ENCODE measurements at places on chromosomes 7 and 10. TPM values are rescaled to one million over a fixed set of nuclear protein-coding genes. Genes with fewer than 3 reads are reported as not detected.

KMT2E gene
- total RNA-seq = 67.4 TPM

AFAP1L2 gene
- 0.33 TPM for total RNA-seq

ZKSCAN1 gene
- total RNA-seq = 32.8 TPM

PRTFDC1 gene
- 0.47 TPM for total RNA-seq

ARHGEF5 gene
- total RNA-seq = 4.8 TPM

PRSS2 gene
- 18.0 TPM for total RNA-seq

CSTF2T gene
- total RNA-seq = 31.2 TPM

All from activated T-cell treated with anti-CD3 and anti-CD28 coated beads, Interleukin-2, amount 50 U/mL, for 4 hours (primary cell).